ENCODE measurements at places on chromosomes 2 and 18. TPM values are rescaled to one million over a fixed set of nuclear protein-coding genes. Genes with fewer than 3 reads are reported as not detected.

Gene GCG
- total RNA-seq, result 0.99 TPM

Gene CWC22
- total RNA-seq, result 35.2 TPM

Gene ANKRD62
- total RNA-seq, result not detected

Gene CLIP4
- total RNA-seq, result 81.7 TPM

Gene DCDC2C
- total RNA-seq, result 1.6 TPM

Gene EMILIN1
- total RNA-seq, result 72.2 TPM

Gene KYNU
- 3.5 TPM for total RNA-seq

Gene IL1RL1
- total RNA-seq, result 4.3 TPM

Gene CERKL
- total RNA-seq, result 39.1 TPM

Gene OTOF
- total RNA-seq, result 0.66 TPM

Gene AP1S3
- 5.5 TPM for total RNA-seq

Gene PID1
- total RNA-seq, result 31.1 TPM

Gene ALPG
- total RNA-seq, result not detected

Gene LBX2
- not detected for total RNA-seq

Gene NT5DC4
- total RNA-seq, result 0.22 TPM

Gene NEU2
- not detected for total RNA-seq

Gene WBP1
- total RNA-seq, result 55.6 TPM

Gene SOX11
- total RNA-seq, result 58.1 TPM

Gene AKAIN1
- total RNA-seq, result 1.3 TPM

Gene CFC1
- total RNA-seq, result 0.55 TPM

Gene CYS1
- 9.7 TPM for total RNA-seq

Gene ASNSD1
- 103 TPM for total RNA-seq

Gene DTNB
- total RNA-seq, result 21.7 TPM

Gene TMEM127
- 23.3 TPM for total RNA-seq

Gene ALLC
- total RNA-seq, result 0.77 TPM

Gene DQX1
- 0.55 TPM for total RNA-seq

Gene ELOA2
- total RNA-seq, result not detected

Gene SLC19A3
- 3.1 TPM for total RNA-seq

Gene ZEB2
- 322 TPM for total RNA-seq

Gene CCBE1
- 4.8 TPM for total RNA-seq

Gene C1GALT1C1L
- 1.3 TPM for total RNA-seq

Gene CCDC141
- 19.2 TPM for total RNA-seq

Gene PLEKHH2
- 36.6 TPM for total RNA-seq

Gene GYPC
- total RNA-seq, result 29.0 TPM

Gene SH2D6
- total RNA-seq, result not detected

Gene ANKRD30BL
- total RNA-seq, result 7.3 TPM

Gene SERPINB3
- total RNA-seq, result not detected

Gene ABCB11
- 0.38 TPM for total RNA-seq

Gene ARHGAP28
- 42.2 TPM for total RNA-seq

Gene ARL5A
- total RNA-seq, result 96.2 TPM

Gene NEUROD1
- total RNA-seq, result 188 TPM

Gene SRD5A2
- total RNA-seq, result 6.9 TPM

Gene POTEI
- 0.22 TPM for total RNA-seq

Gene IL36G
- total RNA-seq, result not detected
